ENCODE measurements at places on chromosomes 13 and 19.
A peak's percentile ranks its signal among the peaks of the same experiment; 100 is the strongest.

GRCh38 chr13:20217168-20217567 is 15.0 kb downstream of the GJB6 start:
- DNase-seq, result no peak

DNA sequence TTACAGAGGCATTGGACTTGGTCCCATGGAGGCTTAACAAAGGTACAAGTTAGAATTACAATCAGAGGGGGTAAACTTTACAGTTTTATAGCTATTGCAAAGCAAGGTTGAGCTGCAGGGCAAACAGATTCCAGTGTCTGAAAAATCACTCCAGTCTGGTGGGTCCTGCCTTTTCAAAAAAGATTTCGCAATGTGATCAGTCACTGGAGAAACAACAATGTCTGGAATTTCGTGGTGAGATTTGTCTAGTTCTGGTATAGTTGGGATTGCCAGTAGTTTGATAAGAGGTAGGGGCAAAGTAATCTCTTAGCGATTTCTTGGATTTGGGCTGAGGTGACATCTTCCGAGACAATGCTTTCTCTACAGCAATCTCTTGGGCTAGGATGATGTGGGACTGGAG is 1198.2 kb upstream of the PCDH9 start:
- DNase-seq, result no peak

GRCh38 chr13:67226696-67227095 is 3.4 kb downstream of the PCDH9 start:
- DNase-seq, result no peak

- DNase-seq, result no peak
Observed at GRCh38 chr19:12785431-12786031, 5.8 kb upstream of the JUNB start.

- no peak for DNase-seq
Observed at GRCh38 chr13:113179374-113180230, 21.2 kb downstream of the PROZ start.

DNA sequence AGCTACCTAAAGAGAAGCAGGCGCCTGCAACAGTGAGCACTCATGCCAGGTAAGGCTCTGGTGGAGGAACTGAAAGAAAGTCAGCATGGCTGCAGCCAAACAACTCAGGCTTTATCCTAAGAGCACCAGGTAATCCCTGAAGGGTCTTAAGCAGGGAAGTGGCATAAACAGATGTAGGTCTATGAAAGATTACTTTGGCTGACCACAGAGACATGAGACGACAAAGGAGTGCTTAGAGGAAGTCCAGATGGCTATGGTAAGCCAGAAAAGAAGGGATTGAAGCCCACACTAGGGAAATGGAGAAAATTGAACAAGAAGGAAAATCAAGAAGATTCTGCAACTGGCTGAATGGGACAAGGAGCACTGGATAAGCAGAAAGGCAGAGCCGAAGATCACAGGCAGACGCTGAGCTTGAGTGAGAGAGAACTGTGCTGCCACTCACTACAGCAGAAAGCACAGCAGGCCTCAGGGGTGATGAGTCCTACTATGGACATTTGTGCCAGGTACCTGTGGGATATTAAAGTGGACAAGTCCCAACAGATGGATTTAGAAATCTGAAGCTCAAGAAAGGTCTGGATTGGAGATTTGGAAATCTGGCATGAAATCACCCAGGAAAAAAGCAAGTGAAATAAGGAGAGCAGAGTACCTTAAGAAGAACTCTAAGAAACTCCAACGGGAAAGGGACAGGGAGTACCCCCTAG is 4.2 kb downstream of the RCBTB1 start:
- no peak for DNase-seq

DNA sequence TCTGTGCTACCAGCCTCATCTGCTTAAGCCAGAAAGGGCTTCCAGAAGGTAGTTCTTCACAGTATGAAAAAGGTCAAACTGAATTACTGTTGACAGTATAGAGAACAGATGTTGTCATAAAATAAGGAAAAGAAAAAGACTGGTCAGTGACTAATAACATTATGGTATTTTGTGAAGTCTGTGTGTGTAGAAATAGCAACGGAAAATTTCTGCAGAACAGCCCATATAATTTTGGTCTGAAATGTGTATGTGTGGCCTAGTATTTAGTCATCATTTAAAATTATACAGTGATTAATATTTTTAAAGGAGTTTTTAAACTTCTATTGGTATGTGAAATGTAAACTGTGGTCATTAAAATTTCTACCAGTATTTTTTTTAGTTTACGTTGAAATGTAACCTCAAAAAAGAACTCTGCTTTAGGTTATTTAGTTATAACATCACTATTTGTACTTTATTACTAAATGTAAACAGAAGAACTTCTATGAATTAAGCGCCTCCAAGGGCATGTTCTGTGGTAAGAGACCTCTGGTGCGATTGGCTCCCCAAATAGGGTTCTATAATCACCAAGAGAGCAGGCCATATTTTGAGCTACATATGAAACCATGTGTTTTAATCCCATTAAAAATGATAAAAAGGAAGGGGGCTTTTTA is 3.3 kb upstream of the GPR183 start:
- no peak for DNase-seq

DNA sequence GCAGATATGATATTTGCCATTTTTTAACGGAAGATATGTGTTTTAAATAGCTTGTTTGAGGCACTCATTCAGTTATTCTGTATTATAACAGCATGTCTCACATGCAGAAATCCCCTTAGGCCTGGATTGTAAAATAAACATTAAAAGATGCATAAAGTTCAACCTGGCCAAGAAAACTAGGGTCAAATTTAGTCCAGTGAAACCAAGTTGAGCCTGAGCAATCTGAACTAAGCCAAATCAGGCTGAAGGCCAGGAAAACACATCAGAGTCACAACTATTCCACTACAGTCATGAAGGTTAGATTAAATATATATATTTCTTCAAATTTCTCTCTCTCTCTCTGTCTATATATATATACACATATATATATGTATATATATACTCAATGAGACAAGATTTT is 504.8 kb downstream of the SLITRK1 start:
- DNase-seq, result no peak

GRCh38 chr19:40223135-40223822 is 3.2 kb downstream of the CCNP start:
- peak; percentile 18 for DNase-seq

DNA sequence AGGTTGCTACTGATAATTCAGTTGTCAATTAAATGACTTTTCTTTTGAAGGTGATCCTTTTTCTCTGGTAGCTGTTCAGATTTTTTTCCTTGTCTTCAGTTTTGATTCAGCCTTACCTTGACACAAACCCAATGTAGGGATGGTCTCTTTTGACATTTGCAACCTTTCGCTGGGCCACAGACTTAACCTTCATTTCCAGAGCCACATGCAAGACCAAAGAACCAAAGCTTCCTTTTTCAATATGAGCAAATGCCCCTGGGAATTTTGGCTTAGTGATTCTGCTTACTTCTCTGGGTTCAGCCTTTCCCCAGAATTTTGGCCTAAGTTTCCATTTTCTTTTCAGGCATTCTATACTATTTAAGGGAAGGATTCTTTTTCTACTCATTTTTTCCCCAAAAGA is 19.6 kb downstream of the SIGLEC5 start:
- DNase-seq, result no peak

DNA sequence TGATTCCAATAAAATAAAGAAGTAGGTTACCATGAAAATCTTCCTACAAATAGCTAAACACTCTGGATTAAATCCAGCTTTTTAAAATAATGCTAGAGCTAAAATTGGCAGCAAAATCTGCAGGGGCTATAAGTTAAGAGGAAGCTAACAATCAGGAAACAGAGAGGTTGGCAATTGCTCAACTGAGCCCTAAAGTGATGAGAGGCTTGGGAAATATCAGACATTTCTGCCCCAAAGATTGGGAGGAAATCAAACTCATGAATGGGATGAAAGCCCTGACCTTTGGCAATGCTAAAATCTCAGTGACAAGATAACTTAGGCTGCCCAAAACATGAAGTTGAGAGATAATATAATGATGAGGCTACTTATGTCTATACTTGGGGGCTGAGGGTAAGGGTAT is 1437.9 kb downstream of the EFNB2 start:
- no peak for DNase-seq

- DNase-seq, result no peak
Observed at GRCh38 chr13:98632961-98633360, 56.1 kb upstream of the STK24 start.

DNA sequence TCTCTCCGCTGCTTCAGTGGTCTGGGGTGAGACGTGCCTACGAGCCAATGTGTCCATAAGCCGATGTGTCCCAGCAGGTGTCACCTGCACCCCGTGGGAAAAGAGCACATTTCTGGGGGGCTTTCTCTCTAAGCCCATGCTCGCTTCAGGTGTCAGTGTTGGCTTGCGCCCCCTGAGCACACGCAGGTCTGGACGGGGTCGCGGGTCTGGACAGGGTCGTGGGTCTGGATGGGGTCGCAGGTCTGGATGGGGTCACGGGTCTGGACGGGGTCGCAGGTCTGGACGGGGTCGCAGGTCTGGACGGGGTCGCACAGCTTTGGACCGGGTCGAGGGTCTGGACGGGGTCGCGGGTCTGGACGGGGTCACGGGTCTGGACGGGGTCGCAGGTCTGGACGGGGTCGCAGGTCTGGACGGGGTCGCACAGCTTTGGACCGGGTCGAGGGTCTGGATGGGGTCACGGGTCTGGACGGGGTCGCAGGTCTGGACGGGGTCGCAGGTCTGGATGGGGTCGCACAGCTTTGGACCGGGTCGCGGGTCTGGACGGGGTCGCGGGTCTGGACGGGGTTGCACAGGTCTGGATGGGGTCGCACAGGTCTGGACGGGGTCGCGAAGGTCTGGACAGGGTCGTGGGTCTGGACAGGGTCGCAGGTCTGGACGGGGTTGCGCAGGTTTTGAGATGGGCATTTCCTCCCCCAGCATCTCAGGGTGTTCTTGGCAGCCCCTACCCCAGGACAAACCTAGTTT is 24.5 kb upstream of the TFDP1 start:
- DNase-seq, result no peak

DNA sequence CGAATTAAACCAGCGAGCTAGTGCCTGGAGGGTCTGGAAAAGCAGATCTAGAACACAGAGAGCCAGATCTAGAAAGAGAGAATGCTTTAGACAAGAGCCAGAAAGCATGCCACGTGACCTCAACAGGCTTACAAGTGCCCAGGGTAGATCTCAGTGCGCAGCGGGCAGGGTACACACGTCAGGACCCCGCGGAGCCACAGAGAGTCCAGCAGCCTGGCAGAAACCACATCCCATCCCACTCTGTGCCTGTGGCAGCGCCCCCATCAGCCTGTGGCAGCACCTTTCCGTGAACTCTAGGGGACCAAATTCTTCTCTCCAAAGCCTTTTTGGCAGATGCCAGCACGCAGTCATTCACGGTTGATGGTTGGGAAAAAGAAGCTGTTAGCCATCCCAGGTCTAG is 5.9 kb downstream of the ARHGEF1 start:
- DNase-seq, result no peak

- DNase-seq, result no peak
Observed at GRCh38 chr19:55302318-55302703, 18.5 kb downstream of the BRSK1 start.

- no peak for DNase-seq
Observed at GRCh38 chr13:101202590-101202989, 213.7 kb downstream of the NALCN start.

DNA sequence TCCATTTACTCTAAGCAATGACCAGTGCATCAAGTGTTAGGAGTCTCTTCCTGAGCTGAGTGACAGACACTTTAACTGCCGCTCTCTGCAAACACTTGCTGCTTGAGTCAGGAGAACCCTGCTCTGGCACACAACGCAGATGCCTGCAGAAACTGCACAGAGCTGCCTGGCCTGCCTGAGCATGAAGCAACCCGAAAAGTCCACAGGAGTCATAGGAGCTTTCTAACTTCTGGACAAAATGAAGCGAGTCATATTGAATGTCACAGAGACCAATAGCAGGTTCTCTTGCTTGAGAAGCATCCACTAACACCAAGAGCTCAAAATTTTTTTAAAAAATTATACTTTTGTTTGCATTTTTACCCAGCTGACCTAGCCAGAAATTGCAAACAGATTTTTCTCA is 232.4 kb downstream of the LHFPL6 start:
- no peak for DNase-seq

GRCh38 chr19:13012690-13013608 is 17.7 kb downstream of the NFIX start:
- DNase-seq, result peak; percentile 54

DNA sequence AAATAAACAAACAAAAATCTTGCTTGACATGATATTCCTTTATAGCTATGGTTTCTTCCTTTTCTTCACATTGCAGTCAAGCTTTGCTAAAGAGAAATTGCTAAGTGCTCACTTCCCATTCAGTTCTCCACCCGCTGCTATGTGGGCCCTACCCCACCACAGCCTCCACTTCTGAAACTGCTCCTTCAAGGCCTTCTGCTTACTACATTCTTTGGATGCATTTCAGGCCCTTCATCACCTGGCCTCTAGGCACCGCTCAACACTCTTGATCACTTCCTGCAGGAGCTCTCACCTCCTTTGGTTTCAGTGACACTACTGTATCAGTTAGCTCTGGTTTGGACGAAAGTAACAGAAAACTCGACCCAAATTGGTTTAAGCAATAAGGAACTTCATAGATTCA is 72.4 kb downstream of the KLF5 start:
- DNase-seq, result no peak

Data from activated naive CD8-positive, alpha-beta T cell treated with anti-CD3 and anti-CD28 coated beads, Interleukin-2, amount 50 U/mL, for 24 hours (primary cell).